ENCODE measurements at places on chromosomes 12 and 14.

- no peak for DNase-seq
These were observed 6.5 kb downstream of the TAS2R19 start for GRCh38 chr12:11015775-11016430.

DNA sequence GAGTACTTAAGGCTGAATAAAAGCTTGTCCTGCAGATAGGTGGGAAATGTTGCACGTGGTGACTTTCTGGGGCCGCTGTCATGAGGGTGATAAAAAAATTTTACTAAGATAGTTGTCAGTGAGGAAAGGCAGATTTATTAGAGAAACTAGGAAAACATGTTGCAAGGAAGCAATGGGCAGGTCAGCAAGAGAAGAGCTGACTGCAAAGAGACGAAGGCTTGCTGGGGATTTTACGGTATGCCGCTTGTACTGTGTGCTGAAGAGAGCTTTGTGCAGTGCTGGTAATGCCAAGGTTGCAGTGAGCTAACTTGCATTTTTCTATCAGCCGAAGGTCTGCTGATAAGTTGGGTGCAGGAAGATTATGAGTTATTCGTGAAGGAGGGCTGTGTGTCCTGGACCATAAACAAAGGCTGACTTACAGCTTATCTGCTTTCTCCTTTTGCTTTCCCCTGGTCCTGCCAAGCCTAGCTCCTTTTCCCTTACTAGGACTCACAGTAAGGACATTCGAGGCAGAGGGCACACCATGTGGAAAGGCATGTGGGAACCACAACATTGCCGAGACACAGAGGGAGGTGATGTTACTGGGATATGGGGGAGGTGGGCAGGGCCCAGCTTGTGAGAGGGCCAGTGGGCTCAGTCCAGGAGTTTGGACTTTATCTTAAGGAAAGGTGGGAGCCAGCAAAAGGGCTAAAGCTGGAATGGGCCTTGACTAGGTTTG, 7.4 kb upstream of the CCDC88C start:
- no peak for DNase-seq

DNA sequence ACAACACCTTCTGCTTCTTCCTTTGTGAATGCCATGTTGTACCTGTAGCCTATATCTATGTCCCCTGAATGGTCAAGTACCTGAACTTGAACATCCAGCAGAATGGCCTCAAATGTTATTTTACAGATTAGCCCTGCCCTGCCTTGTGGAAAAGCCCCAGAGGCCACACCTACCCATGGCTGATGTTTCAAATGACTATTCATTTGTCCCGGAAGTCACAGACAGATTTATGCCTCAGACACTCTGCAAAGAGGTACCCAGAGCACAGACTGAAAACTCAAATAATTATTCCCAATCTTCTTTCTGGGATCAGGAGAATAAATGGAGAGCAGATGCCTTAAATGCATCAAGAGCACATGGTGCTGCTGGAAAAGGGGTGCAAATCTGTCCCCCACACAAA, 13.0 kb upstream of the DPF3 start:
- no peak for DNase-seq

DNA sequence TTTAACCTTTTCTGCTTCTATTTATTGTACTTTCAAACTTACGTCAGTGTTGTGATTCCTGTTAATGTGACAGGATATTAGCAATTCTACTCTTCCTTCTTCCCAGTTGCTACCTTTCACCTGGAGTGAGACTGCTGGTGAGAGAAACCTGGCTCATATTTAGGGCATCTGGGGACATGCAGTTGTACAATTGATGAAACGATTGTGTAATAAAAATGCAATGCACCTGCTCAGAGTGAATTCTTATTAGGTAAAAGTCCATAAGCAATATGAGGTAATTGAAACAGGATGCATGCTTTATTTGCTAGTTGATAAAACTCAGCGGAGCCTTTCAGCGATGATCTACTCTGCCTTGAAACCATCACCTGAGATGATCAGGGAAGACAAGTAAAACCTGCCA, 116.1 kb upstream of the FBXO33 start:
- DNase-seq = no peak

DNA sequence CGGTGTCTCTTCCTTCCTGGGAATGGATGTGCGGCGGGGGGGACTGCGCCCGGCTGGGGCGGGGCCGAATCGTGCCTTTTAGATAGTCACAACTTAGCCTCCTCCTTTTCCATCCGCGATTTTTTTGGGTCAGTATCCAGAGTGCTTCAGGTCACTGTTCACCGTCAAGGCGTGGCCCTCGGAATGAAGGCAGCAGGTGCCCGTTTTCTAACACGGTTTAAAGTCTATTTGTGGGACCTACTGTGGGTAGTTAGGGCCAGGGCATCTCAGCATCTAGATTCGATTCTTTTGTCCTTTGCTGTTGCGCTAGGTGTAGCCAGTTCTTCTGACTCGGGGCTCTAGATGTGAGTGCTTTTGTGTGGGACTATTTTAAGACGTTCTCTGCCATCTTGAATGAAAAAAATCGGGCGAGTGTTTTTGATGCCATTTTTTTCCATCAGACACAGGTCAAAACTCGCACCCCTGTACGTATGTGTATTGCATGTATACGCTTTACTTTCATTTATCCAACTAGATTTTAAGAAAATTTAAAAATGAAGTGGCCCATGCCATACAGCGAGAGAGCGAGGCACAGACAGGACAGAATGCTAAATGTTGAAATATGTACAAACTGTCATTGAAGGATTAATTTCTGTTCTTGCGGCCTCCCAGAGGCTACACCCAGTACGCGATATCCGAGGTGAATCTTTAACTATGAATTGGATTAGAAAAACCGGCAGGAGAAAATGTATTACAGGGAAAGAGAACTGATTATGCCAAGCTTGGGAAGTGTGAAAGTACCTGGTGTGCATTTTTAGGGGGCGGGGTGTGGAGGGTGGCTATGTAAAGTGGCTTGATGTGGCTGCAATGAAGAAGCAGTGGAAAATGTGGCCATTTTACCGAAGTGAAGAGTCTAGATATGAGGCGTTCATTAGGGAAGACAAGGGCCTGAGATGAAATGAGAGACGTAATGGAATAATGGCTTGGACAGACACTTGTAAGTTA, 835 bp downstream of the VEZT start:
- DNase-seq = peak; percentile 2

- DNase-seq = no peak
These were observed 132.1 kb downstream of the SLC5A8 start for GRCh38 chr12:101077791-101078528.

DNA sequence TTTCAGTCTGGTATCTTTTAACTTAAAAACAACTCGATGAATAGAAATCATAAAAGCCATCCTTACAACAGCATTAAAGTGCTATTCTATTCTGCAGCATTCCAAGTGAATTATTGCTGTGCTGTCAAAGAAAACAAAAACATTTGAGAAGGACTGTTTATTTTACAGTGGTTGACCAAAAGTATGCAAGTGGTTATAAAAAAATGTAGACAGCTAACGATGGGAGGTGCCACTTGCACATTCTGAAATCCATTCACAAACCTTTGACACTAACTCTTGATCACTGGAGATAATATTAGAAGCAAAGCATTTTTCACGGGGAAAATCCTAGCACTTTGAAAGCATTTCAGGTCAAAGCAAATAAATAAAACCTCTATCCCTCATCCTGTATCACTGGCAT, 55.6 kb downstream of the HMGA2 start:
- DNase-seq = no peak

- no peak for DNase-seq
These were observed 52.6 kb upstream of the STRN3 start for GRCh38 chr14:31078766-31079165.

DNA sequence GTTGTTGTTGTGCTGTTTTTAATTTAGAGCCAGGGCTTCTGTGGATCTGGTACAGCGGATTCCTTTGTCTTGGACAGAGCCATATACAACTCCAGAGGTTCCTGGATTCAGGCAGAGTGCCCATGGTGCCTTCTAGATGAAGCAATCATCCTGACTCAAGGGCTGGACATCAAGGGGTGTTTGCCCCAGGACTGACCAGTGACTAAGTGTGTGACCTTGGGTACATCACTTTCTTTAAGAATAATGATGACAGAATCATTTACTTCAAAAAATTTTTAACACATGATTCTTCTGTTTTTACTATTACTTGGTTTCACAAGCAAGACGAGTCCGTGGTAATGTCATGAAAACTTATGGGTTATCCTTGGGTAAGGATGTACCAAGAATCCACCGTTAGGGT, 397.3 kb downstream of the ZFP36L1 start:
- DNase-seq = no peak

- DNase-seq = no peak
These were observed 645.0 kb upstream of the NOVA1 start for GRCh38 chr14:27242874-27243273.

GRCh38 chr14:58098507-58098906, 53.5 kb downstream of the ARMH4 start:
- no peak for DNase-seq

GRCh38 chr14:92922883-92923743, at the start of gene CHGA:
Gene CHGA, plus strand, starts transcription at chr14:92923150. Its CDS starts 210 bp downstream, at chr14:92923360.
- DNase-seq = no peak

DNA sequence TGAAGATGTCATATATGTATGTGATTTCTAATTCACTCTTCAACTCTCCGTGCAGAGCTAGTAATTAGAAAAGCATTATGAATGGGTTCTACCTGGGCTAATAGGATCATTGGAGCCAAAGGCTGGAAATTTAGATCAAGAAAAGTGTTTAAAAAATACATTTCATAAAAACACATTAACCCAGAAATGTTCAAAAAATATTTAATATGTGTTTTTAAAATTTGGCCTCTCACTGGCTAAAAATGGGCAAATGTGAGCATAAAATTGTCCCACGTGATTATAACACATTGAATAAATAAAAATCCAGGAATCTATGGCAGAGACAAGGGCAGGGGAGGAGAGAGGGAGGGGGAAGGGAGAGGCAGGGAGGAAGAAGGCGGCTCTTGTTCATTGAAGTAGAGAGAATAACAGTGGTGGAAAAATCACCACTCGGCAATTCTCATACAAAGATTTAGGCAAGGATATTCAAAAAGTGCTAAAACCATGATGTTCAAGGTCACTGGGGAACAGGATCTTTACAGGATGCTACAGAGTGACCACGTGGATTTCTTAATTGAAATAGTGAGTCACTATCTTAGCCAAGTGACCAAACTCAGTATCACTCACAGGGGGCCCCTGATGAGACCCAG, 38.8 kb downstream of the FBXO21 start:
- no peak for DNase-seq

- DNase-seq = no peak
These were observed 468.4 kb upstream of the STXBP6 start for GRCh38 chr14:25518364-25518763.

GRCh38 chr12:8058506-8058905, 7.7 kb downstream of the C3AR1 start:
- DNase-seq = no peak

DNA sequence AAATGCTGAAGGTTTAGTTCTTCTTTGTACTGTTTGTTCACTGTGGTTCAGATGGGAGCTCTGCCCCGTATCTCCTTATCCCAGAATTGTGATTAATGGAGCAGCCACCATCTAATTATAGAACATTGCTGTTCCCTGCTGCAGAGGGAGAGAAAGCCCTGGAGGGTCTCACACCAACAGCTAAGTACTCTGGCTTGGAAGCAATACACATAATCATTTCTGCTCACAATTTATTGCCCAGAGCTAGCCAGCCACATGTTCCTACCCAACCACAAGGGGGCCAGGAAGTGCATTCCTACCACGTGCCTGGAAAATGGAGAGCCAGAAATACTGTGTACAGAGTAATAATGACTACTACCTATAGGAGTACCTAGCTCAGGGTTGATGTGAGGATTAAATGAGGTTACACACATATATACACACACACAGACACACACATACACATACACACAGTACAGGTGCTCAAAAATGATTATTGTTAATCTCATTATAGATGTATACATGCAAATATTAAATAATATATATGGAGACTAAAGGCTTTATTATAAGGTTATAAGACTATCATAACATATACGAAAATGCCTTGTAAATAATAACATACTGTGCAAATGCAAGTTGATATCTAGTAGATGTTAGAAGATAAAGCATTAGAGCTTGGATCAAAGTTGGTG, 22.3 kb downstream of the MSRB3 start:
- DNase-seq = no peak

DNA sequence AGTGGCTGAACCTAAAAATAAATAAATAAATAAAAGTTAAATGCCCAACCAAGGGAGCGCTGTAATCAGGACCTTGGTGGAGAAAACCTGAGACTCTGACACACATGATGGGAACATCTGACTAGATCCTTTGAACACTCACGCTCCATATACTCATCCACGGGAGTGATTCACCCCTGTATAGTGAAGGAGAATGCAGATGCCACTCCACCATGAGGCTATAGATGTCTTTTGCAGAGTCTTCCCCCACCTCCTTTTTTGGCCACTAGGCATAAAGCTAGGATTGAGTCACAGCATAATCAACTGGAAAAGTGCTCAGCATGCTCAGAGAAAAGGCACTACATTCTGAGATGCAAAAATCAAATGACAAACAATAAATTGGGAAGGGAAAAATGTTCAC, 19.0 kb downstream of the ADAM20 start:
- no peak for DNase-seq

DNA sequence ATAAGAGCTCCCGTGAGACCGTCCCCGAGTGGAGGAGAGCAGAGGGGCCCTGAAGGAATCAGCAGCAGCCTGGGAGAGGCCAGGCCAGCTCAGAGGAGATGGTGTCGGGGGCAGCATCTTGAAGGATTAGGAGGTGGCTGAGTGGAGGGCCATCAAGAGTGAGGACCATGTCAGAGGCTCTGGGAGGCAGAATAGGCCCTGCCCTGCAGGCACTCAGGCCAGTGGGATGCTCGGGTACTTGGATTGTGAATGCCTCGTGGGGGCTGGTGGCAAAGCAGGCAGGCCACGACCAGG, 47.7 kb downstream of the IL31 start:
- DNase-seq = no peak

- no peak for DNase-seq
These were observed 51.2 kb downstream of the SLC2A13 start for GRCh38 chr12:40054555-40055227.

DNA sequence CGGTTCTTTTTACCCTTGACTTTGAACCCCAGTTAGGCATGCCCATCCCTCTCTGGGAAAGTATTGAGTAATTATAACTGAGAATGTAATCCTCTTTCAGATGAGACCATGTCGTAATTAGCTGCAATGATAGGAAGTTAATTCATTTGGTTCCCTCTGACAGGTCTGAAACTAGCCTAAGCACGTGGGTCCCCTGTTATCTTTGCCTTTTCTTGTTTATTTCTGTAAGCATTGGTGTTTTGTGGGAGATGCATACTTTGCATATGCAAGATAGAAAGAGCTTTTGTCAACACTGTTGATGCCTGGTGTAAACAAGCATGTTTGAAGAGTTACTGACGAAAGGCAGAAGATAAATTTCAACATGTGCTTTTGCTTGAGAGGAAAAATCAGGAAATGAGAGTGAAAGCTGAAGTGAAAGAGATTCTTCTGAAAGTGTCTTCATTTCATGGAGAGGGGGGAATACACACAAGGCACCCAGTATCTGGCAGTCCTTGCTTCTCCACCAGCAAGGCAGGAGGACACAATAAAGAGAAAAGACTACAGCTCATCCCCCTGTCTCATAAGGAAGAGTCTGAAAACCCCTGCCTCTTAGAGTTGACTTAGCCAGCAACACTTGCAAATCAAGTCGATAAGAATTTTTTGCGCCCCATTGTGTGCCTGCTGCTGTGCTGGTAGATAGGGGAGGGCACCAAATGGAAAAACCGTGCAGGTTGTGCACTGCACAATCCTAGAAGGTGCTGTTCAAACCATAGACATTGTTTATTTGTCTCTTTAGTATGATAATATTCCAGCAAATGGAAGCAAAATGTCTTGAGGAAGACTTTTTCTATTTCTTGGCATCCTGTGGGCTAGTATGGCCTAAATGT, 77.8 kb downstream of the SLC24A4 start:
- DNase-seq = no peak

Measured in stimulated activated CD4-positive, alpha-beta T cell treated with anti-CD3 and anti-CD28 coated beads, Interleukin-1b, Interleukin-23, amount 100 ng/mL, for 1 hour (primary cell).